Cerebellum (tissue), 4 donors: ENCODE measurements at places on chromosomes 12 and 14. TPM values are rescaled to one million over a fixed set of nuclear protein-coding genes. Genes with fewer than 3 reads are reported as not detected.

The GDF3 gene
- not detected for total RNA-seq

The CTSG gene
- total RNA-seq, result not detected

The BRAP gene
- 18.8 TPM for total RNA-seq

The LRRC9 gene
- total RNA-seq, result 6.9 TPM

The LYZ gene
- 6.4 TPM for total RNA-seq

The DNAI7 gene
- 5.2 TPM for total RNA-seq

The PAX9 gene
- not detected for total RNA-seq

The MANSC4 gene
- total RNA-seq, result 0.27 TPM

The DPPA3 gene
- not detected for total RNA-seq

The RNASE4 gene
- total RNA-seq, result 2.6 TPM

The VWF gene
- total RNA-seq, result 23.2 TPM

The C14orf39 gene
- total RNA-seq, result 0.09 TPM

The TDRD9 gene
- 2.4 TPM for total RNA-seq

The SERPINA10 gene
- not detected for total RNA-seq

The AGAP2 gene
- 22.7 TPM for total RNA-seq

The CLEC2A gene
- total RNA-seq, result not detected

The SPIC gene
- total RNA-seq, result not detected

The ANKS1B gene
- total RNA-seq, result 331 TPM

The CLEC2B gene
- total RNA-seq, result 3.7 TPM

The STAT6 gene
- total RNA-seq, result 7.6 TPM
